ENCODE measurements at places on chromosomes 12 and 14.

GRCh38 chr12:51424662-51425539 lies at the start of gene SLC4A8:
Gene SLC4A8, plus strand, starts transcription at chr12:51424831. Its CDS starts 157 bp downstream, at chr12:51424988.
- DNase-seq: peak; percentile 62

GRCh38 chr12:56297400-56297799 lies 2.7 kb downstream of the CS start:
- DNase-seq: no peak

- DNase-seq: no peak
Observed at GRCh38 chr12:58920102-58920960, at the start of gene LRIG3. Gene LRIG3, minus strand, starts transcription at chr12:58920504. Its CDS starts 269 bp downstream, at chr12:58920235.

DNA sequence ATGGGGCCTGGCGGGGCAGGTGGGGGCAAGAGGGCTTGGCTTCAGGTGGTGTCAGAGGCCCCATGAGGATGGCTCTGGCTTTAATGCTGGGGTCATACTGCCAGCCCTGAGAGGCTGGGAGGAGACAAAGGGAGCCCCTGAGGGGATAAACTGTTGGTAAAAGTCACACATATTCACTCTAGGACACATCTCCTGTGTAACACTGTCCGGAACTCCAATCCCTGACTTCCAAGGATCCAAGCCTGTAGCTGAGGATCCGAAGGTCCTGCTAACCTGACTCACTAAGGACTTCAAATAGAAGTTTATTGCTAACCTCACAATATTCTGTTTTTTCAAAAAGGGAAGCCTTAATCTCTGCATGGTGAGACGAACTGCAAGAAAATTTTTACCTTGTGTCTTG lies 39.2 kb upstream of the GPR68 start:
- no peak for DNase-seq

DNA sequence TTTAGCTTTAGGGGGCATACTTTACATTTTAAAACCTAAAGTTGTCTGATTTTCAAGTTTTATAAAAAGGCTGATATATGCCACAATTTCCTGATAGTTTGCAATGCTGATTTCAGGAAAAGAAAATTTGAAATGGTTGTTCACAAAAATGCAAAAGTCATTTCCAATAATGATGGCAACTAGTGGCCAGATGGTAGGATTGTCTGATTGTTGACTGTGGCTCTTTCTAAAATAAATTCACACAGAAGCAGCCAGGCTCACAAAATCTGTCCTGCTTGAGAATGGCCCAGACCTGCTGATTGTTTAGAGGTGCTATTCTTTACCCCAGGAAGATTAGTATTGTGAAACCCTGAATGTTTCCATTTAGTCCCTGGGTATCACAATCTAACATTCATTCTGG lies 220.3 kb downstream of the NELL2 start:
- DNase-seq: no peak

- no peak for DNase-seq
Observed at GRCh38 chr12:122051231-122051876, 27.2 kb upstream of the MLXIP start.

GRCh38 chr14:105588236-105588860 lies 62.0 kb downstream of the TMEM121 start:
- DNase-seq: no peak

GRCh38 chr12:55711786-55712553 lies 3.9 kb upstream of the BLOC1S1 start:
- DNase-seq: no peak

DNA sequence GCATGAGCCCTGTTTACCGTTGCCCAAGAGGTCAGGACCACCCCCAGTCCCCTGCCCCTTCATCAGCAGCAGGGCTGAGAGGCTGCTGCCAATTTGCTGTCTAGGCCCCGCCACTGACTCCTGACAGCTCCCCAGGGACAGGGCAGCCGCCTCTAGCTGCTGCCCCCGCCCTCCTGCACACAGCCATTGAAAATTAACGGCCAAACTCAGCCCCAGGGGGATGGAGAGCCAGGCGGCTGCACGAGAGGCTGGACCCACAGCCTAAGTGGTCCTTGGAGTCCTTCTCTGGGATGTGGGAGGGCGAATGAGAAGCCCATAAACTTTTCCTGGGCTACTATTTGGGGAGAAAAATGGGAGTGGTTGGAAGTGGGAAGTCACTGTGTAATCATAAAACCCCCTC lies 4.6 kb downstream of the FOXN4 start:
- DNase-seq: no peak

GRCh38 chr12:3905664-3906063 lies 32.5 kb upstream of the PARP11 start:
- DNase-seq: no peak

DNA sequence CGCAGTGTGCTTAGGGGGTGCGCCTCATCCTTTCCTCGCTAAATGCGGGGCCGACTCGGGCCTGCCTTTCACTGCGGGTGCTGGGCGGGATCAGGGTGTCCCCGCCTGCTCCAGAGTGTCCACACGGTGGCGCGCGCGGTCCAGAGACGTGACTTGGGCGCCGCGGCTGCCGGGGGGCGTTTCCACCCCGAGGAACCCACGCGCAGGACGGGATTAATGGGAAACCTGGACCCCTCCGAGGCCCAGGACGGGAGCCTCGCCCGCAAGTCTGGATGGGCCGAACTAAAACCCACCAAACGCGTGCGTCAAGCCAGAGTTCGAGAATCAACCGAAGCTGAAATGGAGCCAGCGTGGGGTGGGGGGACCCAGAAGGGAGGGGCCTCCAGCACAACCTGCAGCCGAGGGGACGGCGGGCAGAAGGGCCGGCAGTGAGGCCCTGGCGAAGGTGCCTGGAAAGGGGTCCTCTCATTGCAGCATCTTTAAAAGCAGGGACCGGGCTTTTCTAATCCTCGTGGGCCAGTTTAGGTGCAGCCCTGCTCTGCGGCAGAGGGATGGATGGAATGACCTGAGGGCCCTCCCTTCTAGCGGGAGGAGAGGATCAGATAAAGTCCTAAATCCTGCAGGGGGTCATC lies 93.3 kb downstream of the NINJ2 start:
- peak; percentile 86 for DNase-seq

DNA sequence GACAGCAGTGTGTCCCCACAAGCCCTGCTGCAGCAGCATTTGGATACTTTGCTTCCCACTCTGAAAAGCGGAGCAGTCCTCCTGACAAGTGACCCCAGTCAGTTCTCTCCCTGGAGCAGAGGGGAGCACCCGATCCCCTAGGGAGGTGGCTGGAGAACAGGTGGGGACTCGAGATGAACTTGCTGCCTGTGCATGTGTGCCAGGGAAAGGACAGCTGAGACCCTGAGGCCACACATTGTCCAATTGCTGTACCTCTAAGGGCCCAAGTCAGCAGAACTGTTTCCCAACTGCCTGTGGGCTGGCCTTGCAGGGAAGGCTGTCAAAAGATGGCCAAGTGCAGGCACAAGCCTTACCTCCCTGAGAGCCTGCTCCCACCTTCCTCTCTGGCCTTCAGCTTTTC lies 55.1 kb downstream of the IFT43 start:
- no peak for DNase-seq

GRCh38 chr14:90302529-90303303 lies 29.0 kb downstream of the NRDE2 start:
- DNase-seq: no peak

- DNase-seq: no peak
Observed at GRCh38 chr12:105083031-105083430, 1.2 kb downstream of the ALDH1L2 start.

DNA sequence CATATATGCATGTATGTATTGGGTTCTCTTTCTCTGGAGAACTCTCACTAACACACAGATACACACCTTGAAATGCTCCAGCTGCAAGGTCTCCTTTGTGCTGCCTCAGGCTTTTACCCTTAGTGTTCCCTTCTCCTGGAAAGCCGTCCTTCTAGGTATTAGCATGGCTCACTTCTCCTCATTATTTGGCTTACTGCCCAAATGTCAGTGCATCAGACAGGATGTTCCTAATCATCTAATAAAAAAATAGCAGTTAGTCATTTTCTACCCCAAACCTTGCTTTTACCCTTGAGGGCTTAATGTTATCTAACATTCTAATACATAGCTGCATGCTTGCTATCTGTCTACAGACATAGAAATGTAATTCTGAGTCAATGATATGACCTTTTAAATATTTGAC lies 109.0 kb upstream of the SLC16A7 start:
- no peak for DNase-seq

DNA sequence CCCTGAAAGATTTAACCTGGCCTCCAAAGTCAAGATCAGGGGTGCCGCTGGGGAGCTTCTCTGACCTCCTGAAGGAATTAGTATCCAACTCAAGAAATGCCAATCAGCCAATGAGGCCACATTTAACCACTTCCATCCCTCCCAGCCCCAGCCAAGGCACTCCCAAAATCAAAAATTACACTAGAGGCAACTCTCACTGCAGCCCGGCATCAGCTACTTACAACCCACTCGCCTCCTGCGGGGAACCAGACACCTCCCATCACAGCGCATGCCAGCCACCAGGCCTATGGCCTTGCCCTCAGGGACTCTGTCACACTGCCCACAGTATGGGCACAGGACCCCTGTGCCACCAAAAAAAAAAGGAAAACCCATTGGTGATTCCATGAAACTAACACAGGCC lies 62.3 kb upstream of the DDX11 start:
- DNase-seq: no peak

DNA sequence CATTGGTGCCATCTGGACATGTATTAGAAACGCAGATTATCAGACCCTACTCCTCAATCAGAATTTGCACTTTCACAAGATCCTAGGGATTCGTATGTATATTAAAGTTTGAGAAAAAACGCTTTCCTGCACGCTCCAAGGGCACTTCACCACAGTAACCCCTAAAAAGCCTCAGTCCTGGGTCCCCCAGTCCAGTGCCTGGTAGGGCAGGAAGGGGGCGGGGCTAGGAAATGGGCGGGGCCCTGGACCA lies 369 bp downstream of the DEPDC4 start:
- DNase-seq: peak; percentile 84

- no peak for DNase-seq
Observed at GRCh38 chr12:107501681-107502080, 183.9 kb upstream of the PWP1 start.

DNA sequence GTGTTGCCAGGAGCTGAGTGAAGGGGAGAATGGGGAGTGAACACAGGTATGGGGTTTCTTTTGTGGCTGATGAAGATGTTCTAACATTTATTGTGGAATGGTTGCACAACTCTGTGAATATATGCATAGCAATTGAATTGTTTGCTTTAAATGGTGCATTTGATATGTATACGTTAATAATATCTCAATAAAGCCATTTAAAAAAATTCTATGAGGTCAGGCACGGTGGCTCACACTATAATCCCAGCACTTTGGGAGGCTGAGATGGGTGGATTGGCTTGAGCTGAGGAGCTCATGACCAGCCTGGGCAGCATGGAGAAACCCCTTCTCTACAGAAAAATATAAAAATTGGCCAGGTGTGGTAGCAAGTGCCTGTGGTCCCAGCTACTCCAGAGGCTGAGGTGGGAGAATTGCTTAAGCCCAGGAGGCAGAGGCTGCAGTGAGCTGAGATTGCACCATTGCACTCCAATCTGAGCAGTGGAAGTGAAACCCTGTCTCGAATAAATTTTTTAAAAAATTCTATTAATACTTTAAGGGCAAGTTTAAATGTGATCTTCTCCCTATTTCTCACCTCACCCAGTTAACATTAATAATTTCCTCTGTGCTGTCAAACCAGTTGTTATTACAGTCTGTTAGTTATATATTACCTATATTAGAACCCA lies 65.3 kb downstream of the DENND5B start:
- no peak for DNase-seq

GRCh38 chr14:30564235-30564867 lies 5.4 kb downstream of the G2E3 start:
- no peak for DNase-seq

GRCh38 chr14:72833174-72833573 lies 60.7 kb downstream of the DPF3 start:
- no peak for DNase-seq

DNA sequence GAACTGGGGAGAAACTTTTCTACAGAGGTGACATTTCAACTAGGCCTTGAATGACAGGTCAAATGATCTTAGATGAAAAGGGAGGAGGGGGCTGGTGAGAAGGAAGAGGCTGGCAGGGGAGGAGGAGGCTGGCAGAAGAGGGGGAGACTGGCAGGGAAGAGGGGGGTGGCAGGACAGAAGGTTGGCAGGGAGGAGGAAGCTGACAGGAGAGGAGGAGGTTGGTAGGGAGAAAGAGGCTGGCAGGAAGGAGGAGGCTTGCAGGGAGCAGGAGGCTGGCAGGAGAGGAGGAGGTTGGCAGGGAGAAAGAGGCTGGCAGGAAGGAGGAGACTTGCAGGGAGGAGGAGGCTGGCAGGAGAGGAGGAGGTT lies 63.4 kb upstream of the PPP4R3A start:
- no peak for DNase-seq

- no peak for DNase-seq
Observed at GRCh38 chr12:68665016-68665569, 21.7 kb upstream of the NUP107 start.

GRCh38 chr12:52630599-52631200 lies 12.3 kb upstream of the KRT73 start:
- no peak for DNase-seq

DNA sequence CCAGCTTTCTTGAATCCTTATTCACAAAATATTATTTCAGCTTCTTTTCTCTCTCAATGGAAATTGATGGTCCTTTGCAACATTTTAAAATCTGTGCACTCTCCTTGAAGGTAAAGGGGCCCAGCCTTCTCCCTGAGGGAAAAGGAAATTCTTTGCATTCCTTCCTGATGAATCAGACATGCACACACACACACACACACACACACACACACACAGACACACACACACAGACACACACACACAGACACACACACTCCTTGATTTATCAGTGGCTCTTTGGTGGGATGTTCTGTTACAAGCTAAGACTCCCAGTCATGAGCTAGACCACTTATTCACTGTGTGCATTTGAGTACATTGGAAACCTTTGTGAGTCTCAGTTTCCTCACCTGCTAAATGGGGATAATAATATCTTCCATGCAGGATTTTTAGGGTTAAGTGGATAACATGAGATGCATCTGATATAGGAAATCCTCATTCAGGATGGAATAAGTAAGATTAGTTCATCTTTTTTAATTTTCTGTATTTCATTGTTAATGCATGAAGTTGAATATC lies 45.1 kb upstream of the HMGA2 start:
- no peak for DNase-seq

DNA sequence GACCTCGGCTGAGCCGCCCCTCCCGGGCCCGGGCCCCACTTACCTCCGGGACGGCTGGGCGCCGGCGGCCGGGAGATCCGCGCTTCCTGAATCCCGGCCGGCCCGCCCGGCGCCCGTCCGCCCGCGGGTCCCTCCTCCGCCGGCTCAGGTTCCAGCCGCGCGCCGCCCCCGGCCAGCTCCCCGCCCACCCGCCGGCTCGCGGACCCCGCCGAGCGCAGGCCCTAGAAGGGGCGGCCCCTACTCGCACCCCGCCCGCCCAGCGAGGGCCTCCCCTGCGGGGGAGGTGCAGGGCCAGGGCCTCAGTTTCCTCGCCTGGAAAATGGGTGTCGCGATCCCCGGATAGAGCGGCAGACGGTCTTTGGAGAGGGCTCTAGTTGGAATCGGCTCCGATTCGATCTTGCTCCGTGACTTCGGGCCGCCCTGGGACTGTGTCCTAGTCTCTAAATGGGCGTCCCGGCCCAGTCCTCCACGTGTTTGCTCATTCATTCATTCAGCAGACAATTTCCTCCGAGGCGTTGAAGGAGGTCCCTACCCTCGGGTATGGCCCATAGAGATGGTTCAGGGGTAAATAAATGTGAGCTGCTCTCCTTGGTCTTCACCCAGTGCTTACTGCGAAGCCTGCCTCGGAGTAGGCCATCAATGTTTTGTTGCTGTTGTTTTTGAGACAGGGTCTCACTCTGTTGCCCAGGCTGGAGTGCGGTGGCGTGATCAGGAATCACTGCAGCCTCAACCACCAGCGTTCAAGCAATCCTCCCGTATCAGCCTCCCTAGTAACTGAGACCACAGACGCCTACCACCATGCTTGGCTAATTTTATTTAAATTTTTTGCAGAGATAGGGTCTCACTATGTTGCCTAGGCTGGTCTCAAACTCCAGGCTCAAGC lies at the start of gene TRPV4:
TRPV4 (minus strand) TSS at position 92 of the 883 bp plus-strand sequence. CDS start 18,602 bp downstream, outside the sequence.
- DNase-seq: no peak

All from stimulated activated CD4-positive, alpha-beta T cell treated with anti-CD3 and anti-CD28 coated beads, Interleukin-1b, Interleukin-23, amount 100 ng/mL, for 4 hours (primary cell).